Mesendoderm (in vitro differentiated cells): ENCODE measurements at places on chromosomes 6 and 20.

DNA sequence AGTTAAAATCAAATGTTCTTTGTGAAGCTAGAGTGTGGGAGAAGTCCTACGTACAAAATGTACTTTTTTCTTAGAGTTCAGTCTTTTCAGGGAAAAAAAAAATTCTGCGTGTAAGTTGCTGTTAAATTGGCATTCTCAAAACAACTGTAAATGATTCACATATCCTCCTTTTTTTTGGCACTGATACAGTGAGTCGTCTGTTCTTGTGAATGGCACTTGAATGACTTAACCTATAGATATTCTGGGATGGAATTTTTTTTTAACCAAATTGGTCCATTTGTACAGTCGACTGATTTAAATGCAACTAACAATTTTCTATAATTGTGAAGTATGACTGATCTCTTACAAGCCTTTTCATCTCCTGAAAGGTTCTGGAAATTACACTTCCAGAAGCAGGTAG lies 5.5 kb upstream of the JAG1 start:
- H3K27ac ChIP-seq = no peak overlapping the region
- H3K36me3 ChIP-seq = no peaks in the 10 kb centered on the region
- H3K27me3 ChIP-seq = no peaks in the 10 kb centered on the region
- DNase-seq = no peak
- H3K4me1 ChIP-seq = no peaks in the 10 kb centered on the region
- H3K4me3 ChIP-seq = no peak overlapping the region

GRCh38 chr6:118751072-118751471 lies 99.7 kb upstream of the CEP85L start:
- H3K36me3 ChIP-seq = no peaks in the 10 kb centered on the region
- no peak for DNase-seq
- no peak overlapping the region for H3K27ac ChIP-seq
- H3K4me3 ChIP-seq = no peak overlapping the region

- no peaks in the 10 kb centered on the region for H3K36me3 ChIP-seq
- peaks cover 2% of the 10 kb centered on the region for H3K4me1 ChIP-seq
- H3K27ac ChIP-seq = no peak overlapping the region
- no peak for DNase-seq
- H3K27me3 ChIP-seq = no peaks in the 10 kb centered on the region
Measured at GRCh38 chr6:56370561-56371211, 123.3 kb upstream of the COL21A1 start.

GRCh38 chr20:64009811-64010387 lies 26.1 kb upstream of the C20orf204 start:
- H3K4me1 ChIP-seq = no peaks in the 10 kb centered on the region
- no peak overlapping the region for H3K4me3 ChIP-seq
- no peaks in the 10 kb centered on the region for H3K27me3 ChIP-seq
- H3K27ac ChIP-seq = no peak overlapping the region
- H3K36me3 ChIP-seq = peaks cover 18% of the 10 kb centered on the region

DNA sequence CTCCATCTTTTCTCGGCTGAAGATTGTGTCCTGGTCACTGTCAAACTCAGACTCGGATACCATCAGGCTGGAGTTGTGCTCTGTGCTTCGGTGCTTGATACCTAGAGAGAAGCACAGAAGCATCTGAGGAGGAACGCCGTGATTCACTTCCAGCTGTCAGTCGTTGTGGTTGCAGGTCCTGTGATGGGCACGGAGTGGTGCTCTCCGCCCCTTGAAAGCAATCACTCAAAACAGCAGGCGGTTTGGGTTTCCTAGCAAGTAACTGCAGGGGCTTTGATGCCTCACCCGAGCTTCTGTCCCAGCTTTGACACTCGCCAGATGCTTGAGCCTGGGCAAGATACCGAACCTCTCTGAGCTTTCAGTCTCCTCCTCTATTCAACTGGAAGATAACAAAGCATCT lies 52.5 kb downstream of the ALDH5A1 start:
- no peak overlapping the region for H3K4me3 ChIP-seq
- H3K27me3 ChIP-seq = no peaks in the 10 kb centered on the region
- no peak overlapping the region for H3K27ac ChIP-seq
- DNase-seq = peak; percentile 63
- no peaks in the 10 kb centered on the region for H3K36me3 ChIP-seq

DNA sequence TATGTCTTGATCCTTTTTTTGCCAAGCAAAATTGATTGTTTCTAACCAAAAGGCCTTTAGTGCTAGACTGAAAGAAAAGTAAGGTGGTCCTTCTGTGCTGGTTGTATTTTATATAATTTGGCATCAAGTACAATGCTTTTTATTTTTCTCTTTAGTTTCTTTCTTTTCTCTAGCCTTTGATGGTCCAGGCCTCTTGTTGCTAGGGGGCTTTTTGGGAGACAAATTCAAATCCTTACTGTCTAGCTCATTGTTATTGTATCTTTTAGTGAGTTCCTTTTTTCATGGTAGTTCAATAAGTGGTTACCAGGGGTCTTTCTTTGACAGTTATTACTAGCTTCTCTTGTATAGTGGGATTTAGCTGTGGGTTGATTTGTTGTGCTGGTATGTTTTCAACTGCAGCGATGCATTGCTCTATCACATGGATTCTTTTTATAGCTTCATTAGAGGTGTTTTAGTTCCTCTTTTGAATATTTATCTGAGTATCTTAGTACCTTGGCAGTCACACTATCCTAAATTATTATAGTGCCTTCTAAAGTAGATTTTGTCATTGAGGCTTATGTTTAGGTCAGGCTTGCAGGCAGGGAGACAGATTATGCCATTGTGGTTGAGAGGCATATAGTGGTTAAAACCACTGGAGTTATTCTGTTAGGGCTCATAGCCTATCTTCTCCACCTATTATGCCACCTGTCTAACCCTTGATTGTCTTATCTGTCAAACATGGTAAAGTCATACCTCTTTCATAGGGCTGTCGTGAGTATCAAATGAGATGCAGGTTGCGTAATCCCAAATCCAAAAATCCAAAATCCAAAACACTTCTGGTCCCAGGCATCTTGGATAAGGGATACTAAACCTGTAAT lies 49.5 kb downstream of the KCNS1 start:
- no peaks in the 10 kb centered on the region for H3K4me1 ChIP-seq
- no peaks in the 10 kb centered on the region for H3K36me3 ChIP-seq
- no peak overlapping the region for H3K4me3 ChIP-seq
- no peak overlapping the region for H3K27ac ChIP-seq
- DNase-seq = no peak

GRCh38 chr6:168030218-168030746 lies 32.8 kb downstream of the KIF25 start:
- DNase-seq = no peak
- H3K27me3 ChIP-seq = no peaks in the 10 kb centered on the region
- no peaks in the 10 kb centered on the region for H3K36me3 ChIP-seq
- H3K27ac ChIP-seq = no peak overlapping the region
- no peak overlapping the region for H3K4me3 ChIP-seq

GRCh38 chr20:54223751-54224150 lies 15.9 kb downstream of the PFDN4 start:
- no peak overlapping the region for H3K4me3 ChIP-seq
- H3K36me3 ChIP-seq = no peaks in the 10 kb centered on the region
- no peaks in the 10 kb centered on the region for H3K27me3 ChIP-seq
- DNase-seq = peak; percentile 79

DNA sequence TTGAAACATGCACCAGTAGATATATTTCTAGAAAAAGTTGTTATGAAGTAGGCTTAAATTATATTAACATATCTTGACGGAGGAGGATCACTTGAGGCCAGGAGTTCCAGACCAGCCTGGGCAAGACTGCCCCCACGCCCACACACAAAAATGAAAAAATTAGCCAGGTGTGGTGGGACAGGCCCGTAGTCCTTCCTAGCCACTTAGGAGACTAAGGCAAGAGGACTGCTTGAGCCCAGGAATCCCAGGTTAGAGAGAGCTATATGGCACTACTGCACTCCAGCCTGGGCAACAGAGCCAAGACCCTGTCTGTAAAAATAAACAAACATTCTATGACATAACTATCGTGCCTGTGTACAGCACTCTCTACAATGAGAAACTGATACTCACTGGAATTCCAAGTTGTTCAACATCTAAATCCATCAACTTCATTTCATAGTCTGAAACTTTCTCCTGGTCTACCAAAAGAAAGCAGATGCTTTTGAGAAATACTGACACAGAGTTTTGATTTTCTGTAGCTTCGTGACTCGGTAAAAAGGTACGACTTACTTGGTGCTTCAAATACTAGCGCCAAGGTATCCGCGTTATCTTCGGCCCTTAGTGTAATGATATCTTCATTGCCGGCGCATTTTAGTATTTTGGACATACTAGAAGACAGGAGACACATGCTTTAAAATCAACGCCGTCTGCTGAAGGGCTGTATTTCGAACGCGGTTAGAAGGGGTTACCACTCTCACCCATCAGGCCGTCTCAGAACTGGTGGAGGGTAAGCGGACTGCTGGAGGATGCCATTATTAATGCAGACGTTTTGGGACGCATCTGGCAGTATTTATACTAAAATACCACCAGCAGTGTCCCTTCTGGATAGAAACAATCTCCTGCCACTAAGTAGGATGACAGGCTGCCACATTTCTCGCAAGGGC lies 1.3 kb downstream of the PCNA start:
- H3K27me3 ChIP-seq = no peaks in the 10 kb centered on the region
- peak overlapping the region; percentile 13 for H3K27ac ChIP-seq
- peak overlapping the region; percentile 63 for H3K4me3 ChIP-seq
- no peaks in the 10 kb centered on the region for H3K4me1 ChIP-seq
- H3K36me3 ChIP-seq = peaks cover 11% of the 10 kb centered on the region
- no peak for DNase-seq

GRCh38 chr20:48682529-48683363 lies 145.1 kb downstream of the PREX1 start:
- peaks cover 9% of the 10 kb centered on the region for H3K36me3 ChIP-seq
- peaks cover 9% of the 10 kb centered on the region for H3K4me1 ChIP-seq
- H3K27ac ChIP-seq = peak overlapping the region; percentile 30
- DNase-seq = peak; percentile 62

DNA sequence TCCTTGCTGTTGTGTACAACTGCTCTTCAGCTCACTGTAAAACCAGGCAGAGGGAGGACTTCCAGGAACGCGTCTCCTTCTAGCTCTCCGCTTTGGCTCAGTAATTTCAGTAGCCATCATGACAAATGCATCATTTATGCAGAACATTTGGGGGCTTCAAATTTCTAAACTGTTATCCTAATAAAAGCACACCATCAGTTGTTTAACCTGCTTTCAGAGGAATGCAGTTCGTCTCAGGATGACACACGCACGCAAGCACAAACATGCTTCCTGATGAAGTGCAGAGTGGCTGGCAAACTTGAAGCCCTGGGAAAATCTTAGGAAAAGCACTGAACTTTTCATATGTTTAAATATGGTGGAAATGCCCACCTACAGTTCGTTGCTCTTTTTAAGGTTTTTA lies 24.4 kb downstream of the SLC22A23 start:
- no peaks in the 10 kb centered on the region for H3K27me3 ChIP-seq
- no peaks in the 10 kb centered on the region for H3K4me1 ChIP-seq
- no peak overlapping the region for H3K4me3 ChIP-seq
- no peak overlapping the region for H3K27ac ChIP-seq
- DNase-seq = no peak
- H3K36me3 ChIP-seq = no peaks in the 10 kb centered on the region

GRCh38 chr20:36367907-36368799 lies 62.0 kb downstream of the DLGAP4 start:
- no peaks in the 10 kb centered on the region for H3K36me3 ChIP-seq
- DNase-seq = peak; percentile 56
- no peak overlapping the region for H3K27ac ChIP-seq
- H3K27me3 ChIP-seq = no peaks in the 10 kb centered on the region
- H3K4me1 ChIP-seq = peaks cover 3% of the 10 kb centered on the region
- no peak overlapping the region for H3K4me3 ChIP-seq

GRCh38 chr6:10429638-10430427 lies 15.0 kb upstream of the TFAP2A start:
- H3K36me3 ChIP-seq = no peaks in the 10 kb centered on the region
- no peak overlapping the region for H3K4me3 ChIP-seq
- peaks cover 3% of the 10 kb centered on the region for H3K4me1 ChIP-seq
- H3K27ac ChIP-seq = no peak overlapping the region
- H3K27me3 ChIP-seq = peaks cover 6% of the 10 kb centered on the region

DNA sequence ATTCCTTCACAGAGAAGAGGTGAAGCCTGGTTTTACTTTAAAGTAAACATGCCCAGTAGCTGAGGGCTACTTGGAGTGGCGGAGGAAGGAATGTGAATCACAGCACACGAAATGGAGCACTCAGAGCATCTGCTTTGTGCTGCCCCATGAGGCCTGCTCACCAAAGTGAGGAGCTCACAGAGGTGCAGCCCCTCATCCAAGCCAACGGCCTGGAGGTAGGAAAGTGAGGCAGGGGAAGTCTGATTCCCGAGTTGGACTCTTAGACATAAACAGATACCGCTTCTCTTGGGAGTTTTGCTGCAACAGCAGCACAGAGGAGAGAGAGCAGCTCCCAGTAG lies 3.6 kb downstream of the YTHDF1 start:
- H3K4me1 ChIP-seq = peaks cover 5% of the 10 kb centered on the region
- peak; percentile 40 for DNase-seq
- H3K4me3 ChIP-seq = no peak overlapping the region
- peaks cover 7% of the 10 kb centered on the region for H3K36me3 ChIP-seq
- H3K27ac ChIP-seq = no peak overlapping the region

- no peak overlapping the region for H3K27ac ChIP-seq
- H3K4me3 ChIP-seq = no peak overlapping the region
- H3K27me3 ChIP-seq = no peaks in the 10 kb centered on the region
- no peaks in the 10 kb centered on the region for H3K36me3 ChIP-seq
- no peaks in the 10 kb centered on the region for H3K4me1 ChIP-seq
Measured at GRCh38 chr6:83985715-83986114, 47.9 kb upstream of the MRAP2 start.

DNA sequence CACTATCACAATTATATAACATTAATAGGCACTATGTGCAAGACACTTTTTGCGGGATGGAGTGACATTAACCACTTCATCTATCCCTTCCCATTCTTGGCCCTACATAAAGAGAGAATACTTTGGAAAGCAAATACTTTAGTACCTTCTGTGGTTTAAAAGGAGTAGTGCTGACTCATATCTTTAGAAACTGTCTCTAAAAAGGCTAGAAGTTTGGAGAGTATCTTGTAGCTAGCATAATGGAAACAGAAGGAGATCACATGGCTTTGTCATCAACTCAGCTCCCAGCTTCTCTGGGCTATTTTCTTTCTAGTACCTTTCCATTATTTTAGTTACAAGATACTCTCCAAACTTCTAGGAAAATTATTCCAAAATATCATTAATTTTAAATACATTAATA lies 157.5 kb downstream of the ADGRG6 start:
- H3K4me1 ChIP-seq = no peaks in the 10 kb centered on the region
- no peaks in the 10 kb centered on the region for H3K27me3 ChIP-seq
- H3K27ac ChIP-seq = no peak overlapping the region

DNA sequence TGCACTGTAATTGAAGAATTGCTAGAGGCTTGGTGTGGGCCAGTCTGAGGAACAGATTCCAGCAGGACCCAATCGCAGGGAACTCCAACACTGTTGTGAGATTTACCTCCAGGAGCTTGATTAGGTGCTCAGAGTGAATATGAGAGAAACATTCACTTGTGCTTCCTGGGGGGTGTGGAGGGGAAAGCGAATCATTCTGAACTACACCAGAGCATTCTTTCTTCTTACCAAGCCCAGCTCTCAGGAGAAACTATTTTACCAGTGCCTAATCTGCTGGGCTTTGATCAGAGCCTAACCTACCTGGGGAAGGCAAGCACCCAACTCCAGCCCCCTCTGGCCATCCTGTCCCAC lies 7.4 kb upstream of the SIRPB1 start:
- no peak overlapping the region for H3K27ac ChIP-seq
- no peaks in the 10 kb centered on the region for H3K4me1 ChIP-seq
- H3K4me3 ChIP-seq = no peak overlapping the region
- no peaks in the 10 kb centered on the region for H3K27me3 ChIP-seq
